Progenitor cell of endocrine pancreas (in vitro differentiated cells): ENCODE measurements at places on chromosomes 11 and 22. TPM values are rescaled to one million over a fixed set of nuclear protein-coding genes. Genes with fewer than 3 reads are reported as not detected.

GRCh38 chr11:110730773-110731172 is 18.5 kb upstream of the ARHGAP20 start:
- no peak for DNase-seq

DNA sequence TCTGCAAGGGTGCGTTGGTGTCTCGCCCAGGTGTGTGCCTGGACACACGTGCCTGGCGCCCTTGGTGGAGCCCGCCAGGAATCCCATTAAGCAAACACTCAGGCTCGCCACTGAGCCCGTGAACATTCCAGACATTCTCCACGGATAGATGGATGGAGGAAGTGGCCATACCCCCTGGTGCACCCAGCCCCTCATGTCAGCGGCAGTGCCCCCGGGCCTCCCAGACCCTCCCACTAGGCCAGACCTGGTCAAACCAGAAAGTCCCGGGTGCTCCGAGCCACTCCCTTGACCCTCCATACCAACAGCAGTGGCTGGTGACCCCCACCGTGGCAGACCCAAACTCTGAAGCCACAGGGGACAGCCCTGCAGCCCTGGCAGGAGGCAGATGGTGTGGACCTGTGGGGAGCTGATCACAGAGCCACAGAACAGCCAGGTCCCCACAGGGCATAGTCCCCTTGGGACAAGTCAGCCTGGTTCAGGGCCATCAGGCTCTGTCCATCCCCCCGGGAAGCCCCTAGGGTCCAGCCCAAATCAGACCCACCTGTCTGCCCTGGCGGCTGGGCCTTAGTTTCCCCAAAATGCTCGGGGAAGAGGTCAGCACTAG is 1.9 kb downstream of the EPS8L2 start:
- DNase-seq: no peak

DNA sequence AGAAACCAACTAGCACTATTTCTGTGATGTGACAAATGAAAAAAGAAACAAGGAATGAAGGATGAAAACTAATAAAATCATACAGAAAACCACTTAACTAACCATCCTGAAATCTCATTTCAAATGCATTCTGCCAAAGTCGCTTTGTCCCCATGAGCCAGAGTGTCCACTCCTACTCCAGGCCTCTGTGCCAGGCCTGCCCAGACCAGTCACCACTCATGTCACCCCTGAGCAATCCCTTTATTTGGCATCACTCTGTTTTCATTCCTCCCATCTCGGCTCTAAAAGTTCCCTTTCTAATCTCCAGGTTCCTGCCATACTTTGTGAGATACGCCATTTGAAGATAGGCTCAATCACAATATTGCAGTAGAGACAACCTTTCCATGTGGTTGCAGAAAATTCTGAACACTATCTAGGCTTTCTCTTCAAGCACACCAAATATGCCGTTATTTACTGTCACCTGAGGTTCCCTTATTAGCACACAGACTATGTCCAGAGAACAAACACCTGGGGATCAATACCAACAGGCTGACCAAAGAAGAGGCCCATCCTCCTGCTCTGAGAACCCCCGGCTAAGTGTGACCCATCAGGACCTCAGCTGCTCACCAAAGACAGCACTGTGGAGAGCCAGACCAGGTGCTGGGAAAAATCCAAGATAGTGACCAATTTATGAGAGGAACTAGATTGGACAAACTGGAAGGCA is 202.4 kb downstream of the LARGE1 start:
- DNase-seq: no peak

DNA sequence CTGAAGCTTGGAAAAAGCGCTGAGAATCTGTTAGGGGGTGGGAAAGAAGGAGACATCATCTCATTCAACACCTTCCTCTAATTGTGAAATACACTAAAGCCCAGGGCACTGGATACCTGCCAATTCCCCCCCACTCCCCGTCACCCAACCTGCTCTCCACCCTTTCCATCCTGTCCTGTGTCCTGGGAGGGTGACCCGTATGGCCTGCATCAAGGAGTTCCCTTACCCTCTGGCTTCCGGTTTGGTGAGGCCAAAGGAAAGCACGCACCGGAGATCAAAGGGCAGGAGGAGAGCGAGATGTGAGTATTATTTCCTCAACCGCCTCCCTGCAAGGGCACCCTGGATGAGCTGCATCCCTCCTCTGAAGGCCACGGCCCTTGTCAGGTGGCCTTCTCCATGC is 65.0 kb upstream of the PTPRJ start:
- DNase-seq: no peak

- no peak for DNase-seq
Observed at GRCh38 chr11:10023212-10023611, 270.8 kb downstream of the SBF2 start.

CFAP300 gene
- total RNA-seq: 1.2 and 1.5 TPM in 2 replicates

THY1 gene
- 0.44 and 0.62 TPM in 2 replicates for total RNA-seq

PGA4 gene
- total RNA-seq: 0.36 and 0.81 TPM in 2 replicates

PKP3 gene
- total RNA-seq: 55.9 and 56.9 TPM in 2 replicates
